ENCODE measurements at places on chromosomes 6 and 20. TPM values are rescaled to one million over a fixed set of nuclear protein-coding genes. Genes with fewer than 3 reads are reported as not detected.

- no peak for DNase-seq
These were observed 110.5 kb downstream of the KIF16B start for GRCh38 chr20:16462711-16463110.

GRCh38 chr6:157892363-157892877 lies 69.4 kb downstream of the SNX9 start:
- DNase-seq, result no peak

DNA sequence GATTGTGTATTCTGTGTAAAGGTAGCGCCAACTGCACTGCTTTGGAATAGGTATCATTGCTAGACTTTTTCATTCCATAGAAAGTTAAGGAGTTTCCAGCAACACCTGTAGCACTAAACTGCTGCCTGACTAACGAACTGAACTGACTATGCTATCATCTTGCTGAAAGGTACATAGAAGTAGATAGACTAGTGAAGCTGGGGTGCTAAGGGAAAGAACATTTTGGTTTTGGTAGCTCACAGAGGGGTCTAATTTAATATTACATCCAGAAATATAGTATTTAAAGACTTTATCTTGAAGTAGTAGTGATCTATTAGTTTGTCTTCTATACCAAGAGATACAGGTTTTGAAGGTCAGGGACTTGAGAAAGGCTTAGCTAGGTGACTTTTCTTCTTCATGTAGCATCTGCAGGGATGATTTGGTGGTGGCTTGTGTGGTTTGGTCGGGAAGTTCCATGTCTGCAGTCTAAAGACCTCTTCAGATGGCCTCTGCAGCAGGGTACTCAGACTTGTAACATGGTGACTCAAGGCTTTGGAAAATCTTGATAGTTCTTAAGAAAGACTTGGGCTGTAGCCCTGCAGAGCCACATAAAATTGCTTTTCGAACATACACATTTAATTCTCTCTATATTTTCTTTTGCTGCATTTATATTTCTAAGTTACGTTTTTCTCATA lies 10.2 kb downstream of the SENP6 start:
- no peak for DNase-seq

DNA sequence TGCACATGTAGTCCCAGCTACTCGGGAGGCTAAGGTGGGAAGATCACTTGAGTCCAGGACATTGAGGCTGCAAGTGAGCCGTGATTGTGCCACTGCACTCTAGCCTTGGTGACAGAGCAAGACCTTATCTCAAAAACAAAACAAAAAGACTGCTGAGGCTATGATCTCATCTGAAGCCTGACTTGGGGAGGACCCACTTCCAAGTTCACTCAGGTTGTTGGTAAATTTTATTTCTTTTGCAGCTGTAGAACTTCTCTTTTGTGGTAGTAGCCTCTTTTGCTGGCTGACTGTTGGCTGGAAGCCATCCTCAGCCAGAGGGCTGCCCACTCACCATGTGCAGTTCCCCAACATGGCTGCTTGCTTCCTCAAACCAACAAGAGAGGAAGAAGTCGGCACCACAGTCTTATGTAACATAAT lies 36.8 kb upstream of the ME1 start:
- no peak for DNase-seq

DNA sequence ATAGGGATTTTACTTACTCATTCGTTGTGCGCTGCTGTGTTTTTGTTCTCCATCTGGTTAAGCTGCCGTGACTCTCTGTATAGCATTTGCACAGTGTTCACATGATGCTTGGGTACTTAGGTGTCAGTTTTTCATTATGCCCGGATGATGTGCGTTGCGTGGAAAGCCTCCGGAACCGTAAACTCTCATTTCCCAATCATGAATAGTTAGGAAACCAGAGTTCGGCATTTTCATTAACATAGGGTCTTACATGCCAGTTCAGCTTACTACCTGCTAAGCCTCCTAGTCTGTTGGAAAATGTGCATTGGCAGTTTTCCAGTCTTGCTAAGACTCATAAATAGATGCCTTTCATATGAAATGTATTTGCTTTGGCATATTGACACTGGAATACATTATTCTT lies 483.4 kb upstream of the FLRT3 start:
- DNase-seq, result no peak

DNA sequence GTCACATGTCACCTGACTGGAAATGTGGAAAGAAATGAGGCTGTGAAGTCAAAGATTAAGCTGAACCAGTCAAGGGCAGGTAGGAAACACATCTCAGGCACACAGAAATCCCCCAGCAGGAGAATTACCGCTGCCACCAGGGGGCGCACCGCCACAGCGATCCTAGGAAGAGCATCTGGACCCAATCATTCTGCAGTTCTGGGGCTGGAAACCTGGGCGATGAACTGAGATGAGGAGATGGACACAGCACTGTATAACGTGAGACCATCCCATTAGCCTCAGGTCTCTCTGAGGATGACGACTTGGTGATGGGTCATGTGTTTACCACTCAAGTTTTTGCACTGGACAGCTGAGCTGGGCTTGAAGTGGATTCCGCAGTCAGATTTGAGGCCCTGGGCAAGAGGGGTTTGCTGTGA lies 6.5 kb upstream of the SLC24A3 start:
- peak; percentile 85 for DNase-seq

DNA sequence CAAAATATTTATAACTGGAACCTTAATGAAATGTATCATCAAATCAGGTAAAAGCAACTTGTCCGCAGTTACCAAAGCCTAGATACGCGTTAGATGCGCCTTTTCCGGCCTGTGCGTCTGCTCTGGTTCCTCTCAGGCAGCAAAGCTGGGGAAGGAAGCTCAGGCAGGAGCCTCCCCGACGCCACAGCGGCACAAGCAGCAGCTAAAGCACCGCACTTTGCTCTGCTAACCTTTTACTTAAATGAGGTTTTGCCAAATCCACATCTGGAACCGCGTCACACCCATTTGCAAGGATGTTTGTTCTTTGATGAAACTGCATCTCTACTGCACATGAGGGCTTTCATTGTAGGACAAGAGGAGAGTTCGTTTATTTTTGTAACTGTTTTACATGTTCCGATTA lies 36.8 kb downstream of the THBS2 start:
- no peak for DNase-seq

- peak; percentile 48 for DNase-seq
These were observed 103.6 kb downstream of the PAX1 start for GRCh38 chr20:21808863-21809664.

DNA sequence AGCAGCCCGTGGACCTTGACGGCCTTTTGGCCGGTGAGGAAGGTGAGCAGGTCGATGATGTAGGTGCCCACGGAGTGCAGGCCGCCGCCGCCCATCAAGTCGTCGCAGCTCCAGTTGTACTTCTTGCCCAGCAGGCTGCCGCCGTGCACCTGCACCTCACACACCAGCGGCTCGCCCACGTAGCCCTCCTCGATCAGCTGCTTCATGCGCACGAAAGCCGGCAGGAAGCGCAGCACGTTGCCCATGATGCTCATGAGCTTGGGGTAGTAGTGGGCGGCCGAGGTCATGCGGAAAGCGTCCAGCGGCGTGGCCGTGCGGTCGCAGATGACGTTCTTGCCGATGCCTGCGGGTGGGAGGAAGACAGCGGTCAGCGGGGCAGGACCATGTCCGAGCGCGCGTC lies 37.0 kb upstream of the TBC1D7 start:
- DNase-seq, result no peak

- DNase-seq, result no peak
These were observed 241.2 kb downstream of the OGFRL1 start for GRCh38 chr6:71529769-71530168.

DNA sequence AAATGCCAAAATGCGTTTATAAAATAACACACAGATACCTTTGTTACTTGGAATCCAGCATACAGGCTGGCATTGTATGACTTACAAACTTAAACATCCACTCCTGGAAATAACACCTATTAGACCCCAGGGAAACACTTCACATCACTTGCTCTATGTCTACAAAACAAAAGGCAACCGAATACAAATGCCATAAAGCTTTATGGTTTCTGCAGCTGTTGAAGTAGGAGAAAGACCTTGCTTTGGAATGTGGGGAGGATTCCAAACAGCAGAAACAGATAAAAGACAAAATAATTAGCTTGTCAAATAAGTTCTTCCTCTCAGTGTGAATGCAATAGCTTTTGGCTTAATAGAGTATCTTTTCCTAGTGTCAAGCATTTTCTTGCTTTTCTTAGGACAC lies 9.8 kb upstream of the AMD1 start:
- DNase-seq, result no peak

DNA sequence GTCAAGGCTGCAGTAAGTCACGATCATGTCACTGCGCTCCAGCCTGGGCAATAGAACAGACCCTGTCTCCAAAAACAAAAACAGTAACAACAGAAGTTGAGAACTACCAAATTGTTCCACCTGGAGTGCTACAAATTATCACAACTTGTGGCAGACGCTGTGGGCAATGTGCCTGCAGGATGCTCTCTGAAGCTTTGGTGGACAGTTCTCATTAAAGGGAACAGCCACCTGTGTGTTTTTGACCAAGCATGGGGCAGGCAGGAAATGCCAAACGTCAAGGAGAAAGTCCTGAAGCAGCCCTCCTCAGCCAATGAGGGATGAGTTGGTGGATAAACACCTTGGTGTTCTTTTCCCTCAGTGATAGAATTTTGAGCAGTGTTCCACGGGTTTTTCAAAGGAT lies 15.8 kb downstream of the COX4I2 start:
- no peak for DNase-seq

DNA sequence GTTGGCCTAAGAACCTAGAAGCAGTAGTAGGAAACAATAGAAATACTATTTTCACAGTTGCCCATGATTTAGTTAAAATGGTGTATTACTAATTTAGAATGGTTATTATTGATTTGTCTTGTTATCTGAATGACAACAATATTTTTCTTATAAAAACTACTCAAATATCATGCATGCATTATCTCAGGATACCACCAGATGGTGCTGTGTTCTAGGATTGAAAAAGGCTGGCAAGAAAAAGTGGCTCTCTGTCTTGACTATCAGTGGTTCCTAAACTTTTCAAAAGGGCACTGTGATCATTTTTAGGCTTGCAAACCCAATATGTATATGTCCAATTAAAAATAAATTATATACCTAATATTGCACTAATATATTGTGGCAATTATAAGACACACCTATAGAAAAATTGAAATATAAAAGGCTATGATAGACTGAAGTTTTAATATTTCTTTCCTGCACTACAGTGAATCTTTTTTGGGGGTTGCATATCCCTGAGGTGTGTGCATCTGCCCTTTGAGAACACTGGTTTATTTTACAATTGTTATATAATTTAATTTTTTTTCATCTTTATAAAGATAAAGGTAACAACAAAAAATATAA lies 131.7 kb upstream of the MLIP start:
- DNase-seq, result no peak

- no peak for DNase-seq
These were observed 12.9 kb downstream of the ITCH start for GRCh38 chr20:34375977-34376430.

- no peak for DNase-seq
These were observed 18.0 kb upstream of the ABT1 start for GRCh38 chr6:26578741-26579140.

The SLC25A27 gene
- 10.1 TPM for total RNA-seq

The PDYN gene
- not detected for total RNA-seq

The PTPRK gene
- 19.9 TPM for total RNA-seq

The YTHDF1 gene
- 21.2 TPM for total RNA-seq

The TSPO2 gene
- total RNA-seq, result not detected

The FAM209B gene
- total RNA-seq, result not detected

The PKHD1 gene
- not detected for total RNA-seq

The PROKR2 gene
- not detected for total RNA-seq

The MOCS1 gene
- 90.1 TPM for total RNA-seq

The TP53TG5 gene
- not detected for total RNA-seq
